ENCODE measurements at places on chromosomes 6 and 20.

DNA sequence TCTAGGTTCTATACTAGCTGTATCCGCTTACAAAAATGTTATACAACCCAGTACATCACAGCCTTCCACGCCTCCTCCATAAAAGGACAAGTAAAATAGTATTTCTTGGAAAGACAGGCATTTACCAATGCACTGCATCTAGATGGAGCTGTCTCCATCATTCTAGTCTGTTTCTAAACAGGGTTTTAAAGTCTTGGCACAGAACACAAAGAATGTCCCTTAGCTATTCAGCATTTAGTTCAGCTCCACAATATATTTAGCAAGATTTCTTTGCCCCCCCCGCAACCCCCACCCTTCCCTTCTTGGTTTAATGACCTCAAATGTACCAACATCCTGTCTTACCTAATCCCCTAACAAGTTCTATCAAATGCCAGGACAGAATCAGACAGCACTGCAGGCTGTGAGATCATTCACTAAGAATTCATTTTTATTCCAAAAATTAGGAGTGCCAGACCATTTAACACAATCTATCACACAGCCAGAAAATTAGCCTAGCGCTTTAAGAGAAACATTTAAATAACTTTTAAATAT lies 198.6 kb downstream of the BACH2 start:
- no peak for DNase-seq

GRCh38 chr6:9116026-9116425 lies 680.7 kb upstream of the SLC35B3 start:
- DNase-seq = no peak

DNA sequence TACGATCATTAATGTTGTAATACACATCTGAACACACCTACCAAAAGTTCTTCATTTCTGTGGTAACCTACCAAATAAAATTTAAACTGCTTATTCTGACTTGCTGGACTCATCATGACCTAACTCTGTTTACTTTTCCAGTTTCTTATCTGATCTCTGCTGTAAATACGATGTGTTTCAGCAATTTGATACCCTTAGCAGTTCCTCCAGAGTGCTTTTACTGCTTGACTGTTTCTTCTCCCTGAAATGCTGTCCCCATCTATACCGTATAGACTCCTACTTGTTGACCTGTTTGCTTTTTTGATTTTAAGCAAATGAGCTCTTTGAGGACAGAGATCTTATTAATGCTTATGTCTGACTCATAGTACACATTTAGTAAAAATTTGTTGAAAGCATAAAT lies 119.5 kb downstream of the SCAF8 start:
- DNase-seq = no peak

DNA sequence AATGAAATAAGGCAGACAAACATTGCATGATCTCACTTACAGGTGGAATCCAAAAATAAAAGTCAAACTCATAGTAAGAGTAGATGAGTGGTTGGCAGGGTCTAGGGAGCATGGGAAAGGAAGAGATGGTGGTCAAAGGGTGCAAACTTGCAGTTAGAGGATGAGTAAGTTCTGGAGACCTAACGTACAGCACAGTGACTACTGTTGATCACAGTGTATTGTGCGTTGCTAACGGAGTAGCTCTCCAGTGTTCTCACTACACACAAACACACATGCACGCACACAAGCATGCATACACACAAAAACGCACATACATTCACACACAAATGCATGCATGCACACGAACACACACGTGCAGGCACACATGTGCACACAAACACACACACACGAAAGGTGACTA lies 54.9 kb downstream of the LY86 start:
- no peak for DNase-seq

- peak; percentile 42 for DNase-seq
Measured at GRCh38 chr20:10511509-10512251, 76.6 kb downstream of the SLX4IP start.

GRCh38 chr6:36296240-36296639 lies 26.4 kb downstream of the PNPLA1 start:
- DNase-seq = no peak

DNA sequence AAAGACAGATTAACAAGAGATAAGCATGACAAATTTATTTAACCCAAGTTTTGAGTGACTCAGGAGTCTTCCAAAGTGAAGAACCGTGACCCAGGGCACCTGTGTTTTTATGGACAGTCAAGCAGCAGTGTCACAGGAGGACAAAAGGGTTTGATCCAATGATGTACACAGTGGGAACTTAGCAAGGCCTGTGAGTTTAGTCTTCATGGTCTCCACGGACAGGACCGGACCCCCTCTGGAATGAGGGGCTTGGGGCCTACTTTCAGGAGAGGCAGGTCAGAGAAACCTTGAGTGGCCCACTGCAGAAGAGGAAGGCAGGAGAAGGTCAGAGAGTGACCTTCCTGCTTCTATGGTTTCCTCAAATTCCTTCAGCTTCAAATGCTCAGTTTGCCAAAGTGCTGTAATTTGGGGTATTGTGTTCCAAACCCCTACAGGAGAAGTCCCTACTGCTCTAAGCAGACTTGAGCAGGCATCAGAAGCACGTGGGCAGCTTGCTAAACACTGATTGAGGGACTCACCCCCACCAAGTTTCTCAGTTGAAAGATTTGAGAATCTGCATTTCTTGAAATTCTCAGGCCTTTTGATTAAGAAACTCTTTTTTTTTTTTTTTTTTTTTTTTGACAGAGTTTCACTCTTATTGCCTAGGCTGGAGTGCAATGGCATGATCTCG lies 26.4 kb upstream of the ZMYND8 start:
- no peak for DNase-seq

DNA sequence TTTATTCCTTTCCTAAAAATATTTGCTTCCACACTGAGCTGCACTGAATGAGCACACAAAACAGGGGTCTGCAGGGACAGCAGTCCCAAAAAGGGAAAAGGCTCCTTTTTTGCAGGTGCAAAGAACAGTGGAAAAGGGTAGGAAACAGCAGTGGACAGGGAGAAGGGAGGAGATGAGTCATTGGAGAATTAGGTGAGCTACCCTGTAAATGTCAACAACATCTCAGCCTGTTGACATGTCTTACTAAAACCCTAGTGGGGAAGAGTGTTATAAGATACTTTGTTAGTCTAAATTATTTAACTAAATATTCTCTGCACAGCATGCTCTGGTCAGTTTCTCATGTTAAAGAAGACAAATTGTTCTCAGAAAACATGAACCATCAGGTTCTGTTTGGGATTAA lies 151.5 kb upstream of the FBXL4 start:
- DNase-seq = no peak

DNA sequence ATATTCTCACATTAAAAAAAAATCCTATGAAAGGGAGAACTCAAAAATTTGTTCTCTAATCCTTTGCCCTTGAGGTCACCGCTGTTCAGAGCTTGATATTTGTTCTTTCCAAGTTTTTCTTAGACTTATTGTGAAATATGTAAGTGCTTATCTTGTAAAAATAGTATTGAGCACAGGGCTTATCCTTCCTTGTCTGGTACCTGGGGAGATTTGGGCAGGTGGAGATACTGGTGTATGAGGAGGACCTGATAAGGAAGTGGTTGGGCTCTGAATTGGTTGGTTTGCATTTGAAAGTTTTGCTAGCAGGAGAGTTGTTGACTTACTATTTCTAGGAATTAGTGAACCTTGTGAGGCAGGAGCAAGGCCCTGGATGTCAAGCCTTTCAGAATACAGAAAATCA lies 28.9 kb upstream of the ANKEF1 start:
- no peak for DNase-seq

GRCh38 chr6:130054725-130055124 lies 36.3 kb downstream of the L3MBTL3 start:
- no peak for DNase-seq

GRCh38 chr20:51487565-51488268 lies 54.8 kb downstream of the NFATC2 start:
- no peak for DNase-seq

DNA sequence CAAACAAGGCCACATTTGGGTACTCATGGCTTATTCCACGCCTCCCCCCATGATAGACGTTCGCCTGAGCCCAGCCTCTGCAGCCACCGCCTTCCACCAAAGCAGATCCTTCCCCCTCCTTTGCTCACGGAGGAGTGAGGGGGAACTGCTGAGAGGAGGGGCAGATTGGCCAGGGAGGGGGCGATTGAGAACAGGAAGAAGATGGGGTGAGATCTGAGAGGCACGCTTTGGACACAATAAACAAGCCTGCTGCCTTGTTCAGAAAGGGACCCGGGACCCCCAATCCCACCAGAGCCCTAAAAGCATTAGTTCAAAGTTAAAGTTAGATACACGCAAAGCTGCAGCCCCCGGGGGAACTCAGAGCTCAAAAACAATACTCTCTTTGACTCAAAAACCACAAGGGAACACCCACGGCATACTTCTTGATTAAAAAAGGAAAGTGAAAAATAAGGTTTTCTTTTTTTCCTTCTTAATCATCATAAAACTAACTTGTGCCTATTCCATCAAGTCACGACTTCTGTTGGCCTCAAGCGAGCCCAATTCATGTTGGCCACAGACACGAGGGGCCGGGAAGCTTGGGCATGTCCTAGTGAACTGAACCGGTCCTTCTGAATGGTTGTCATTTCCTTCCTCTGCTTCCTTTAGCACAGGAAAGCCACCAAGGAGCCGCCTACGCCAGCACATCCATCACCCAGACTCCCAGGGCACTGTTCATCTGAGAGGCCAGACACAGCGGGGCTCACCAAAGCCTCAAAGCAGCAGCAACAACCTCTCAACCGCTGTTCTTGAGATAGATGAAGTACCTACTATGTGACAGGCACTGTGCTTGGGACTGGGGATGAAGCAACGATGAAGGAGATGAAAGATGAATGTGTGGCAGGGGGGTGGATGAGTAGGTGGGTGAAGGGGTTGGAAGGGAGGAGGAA lies 44.7 kb downstream of the NFATC2 start:
- DNase-seq = peak; percentile 42

DNA sequence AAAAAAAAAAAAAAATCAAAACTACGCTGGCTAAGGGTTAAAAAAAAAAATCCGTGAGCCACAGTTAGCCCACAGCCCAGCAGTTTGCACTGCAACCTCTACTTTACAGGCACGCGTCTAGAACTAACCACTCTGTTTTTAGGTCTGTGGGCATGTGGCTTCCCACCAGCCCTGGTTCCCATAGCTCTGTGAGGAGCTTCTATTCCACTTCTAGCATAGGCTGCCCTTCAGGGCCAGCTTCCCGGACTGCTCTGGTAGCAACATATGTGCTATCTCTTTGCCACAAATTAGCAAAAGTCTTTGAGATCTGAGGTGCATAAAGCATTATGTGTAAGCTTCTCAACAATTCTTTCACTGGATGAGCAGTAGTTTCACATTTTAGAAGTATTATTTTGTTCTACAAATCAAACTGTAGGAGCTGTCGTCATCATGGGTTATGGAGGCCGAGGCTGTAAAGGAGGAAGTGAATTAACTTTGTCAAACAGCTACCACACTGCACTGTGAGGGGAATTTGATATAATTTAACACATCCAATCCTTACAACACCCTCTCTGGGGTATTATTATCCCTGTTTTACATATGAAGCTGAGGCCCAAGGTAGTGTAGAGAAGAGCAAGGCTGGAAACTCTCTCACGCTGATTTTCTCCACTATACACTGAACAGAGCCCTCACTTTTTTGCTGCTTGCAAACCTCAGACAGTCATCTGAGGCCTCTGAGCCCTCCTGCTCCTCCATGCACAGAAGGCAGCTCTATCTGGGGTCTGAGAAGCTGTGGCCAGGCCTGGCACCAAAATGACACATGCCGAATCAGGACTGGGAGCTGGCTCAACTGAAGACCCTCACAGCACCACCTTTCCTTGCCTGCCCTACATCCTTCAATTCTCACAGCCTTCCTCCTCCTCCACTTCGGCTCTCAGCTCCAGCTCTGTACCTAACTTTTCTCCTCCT lies 35.4 kb downstream of the MAN1A1 start:
- DNase-seq = peak; percentile 2

DNA sequence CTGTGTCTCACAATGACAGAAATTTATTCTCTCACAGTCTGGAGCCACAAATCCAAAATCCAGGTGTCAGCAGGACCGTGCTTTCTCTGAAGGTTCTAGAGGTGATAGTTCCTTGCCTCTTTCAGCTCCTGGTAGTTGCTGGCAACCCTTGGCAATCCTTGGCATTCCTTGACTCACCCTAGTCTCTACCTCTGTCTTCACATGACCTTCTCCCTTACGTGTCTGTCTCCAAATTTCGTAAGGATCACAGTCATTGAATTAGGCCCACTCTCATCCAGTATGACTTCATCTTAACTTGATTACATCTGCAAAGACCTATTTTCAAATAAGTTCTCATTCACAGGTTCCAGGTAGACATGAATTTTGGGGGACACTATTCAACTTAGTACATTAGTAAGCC lies 143.1 kb downstream of the CEP57L1 start:
- no peak for DNase-seq

- DNase-seq = no peak
Measured at GRCh38 chr20:53806683-53807401, 213.2 kb upstream of the ZNF217 start.

- DNase-seq = no peak
Measured at GRCh38 chr20:63017076-63017825, 10.5 kb upstream of the BHLHE23 start.

- no peak for DNase-seq
Measured at GRCh38 chr6:74507649-74508048, 698.2 kb downstream of the COL12A1 start.

GRCh38 chr6:10733151-10733715 lies 10.4 kb downstream of the TMEM14C start:
- no peak for DNase-seq

DNA sequence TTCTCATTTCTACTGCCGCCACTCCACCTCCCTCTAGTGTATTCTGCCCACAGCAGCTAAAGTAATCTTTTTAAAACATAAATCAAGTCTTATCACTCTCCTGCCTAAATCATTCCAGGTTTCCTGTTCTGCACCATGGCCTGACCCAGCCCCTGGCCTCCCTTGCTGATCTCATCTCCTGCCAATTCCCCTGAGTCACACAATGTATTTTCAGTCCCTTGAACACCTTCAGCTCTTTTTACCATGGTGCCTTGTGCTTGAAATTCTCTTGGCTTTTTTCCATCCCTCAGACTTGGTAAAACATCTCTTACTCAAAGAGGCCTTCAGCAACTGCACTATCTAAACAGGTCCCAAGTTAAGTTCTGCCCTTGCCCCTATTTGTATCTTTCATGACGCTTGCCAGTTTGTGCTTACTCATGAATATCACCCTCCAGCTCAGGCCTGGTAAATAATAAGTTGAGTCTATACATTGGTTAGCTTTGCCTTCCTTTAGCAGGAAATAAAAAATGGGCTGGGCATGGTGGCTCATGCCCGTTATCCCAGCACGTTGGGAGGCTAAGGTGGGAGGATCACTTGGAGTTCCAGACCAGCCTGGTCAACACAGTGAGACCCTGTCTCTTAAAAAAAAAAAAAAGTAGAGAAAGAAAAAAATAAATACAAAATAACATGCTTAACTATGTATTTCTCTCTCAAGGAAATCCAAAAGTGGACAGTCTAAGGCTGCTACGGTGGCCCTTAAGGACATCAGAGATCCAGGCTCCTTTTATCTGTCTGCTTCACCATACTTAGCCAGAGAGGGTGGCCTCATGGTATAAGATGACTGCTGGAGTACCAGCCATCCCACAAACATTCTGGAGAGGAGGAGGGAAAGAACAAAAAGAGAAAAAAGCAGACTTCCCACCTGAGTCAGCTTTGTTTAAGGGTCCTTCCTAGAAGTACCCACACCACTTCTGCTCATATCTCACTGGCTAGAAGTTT lies 62.2 kb downstream of the ARFGEF2 start:
- DNase-seq = no peak
